ENCODE measurements at places on chromosomes 5 and 9. TPM values are rescaled to one million over a fixed set of nuclear protein-coding genes. Genes with fewer than 3 reads are reported as not detected.

The CCL27 gene
- not detected for total RNA-seq

The ELOVL7 gene
- not detected for total RNA-seq

- DNase-seq, result peak; percentile 69
Observed at GRCh38 chr5:152532714-152533113, 127.6 kb upstream of the NMUR2 start.

- no peak for DNase-seq
Observed at GRCh38 chr5:9218358-9218757, 327.5 kb downstream of the SEMA5A start.

GRCh38 chr5:128615578-128615977 lies 77.5 kb upstream of the FBN2 start:
- DNase-seq, result no peak

DNA sequence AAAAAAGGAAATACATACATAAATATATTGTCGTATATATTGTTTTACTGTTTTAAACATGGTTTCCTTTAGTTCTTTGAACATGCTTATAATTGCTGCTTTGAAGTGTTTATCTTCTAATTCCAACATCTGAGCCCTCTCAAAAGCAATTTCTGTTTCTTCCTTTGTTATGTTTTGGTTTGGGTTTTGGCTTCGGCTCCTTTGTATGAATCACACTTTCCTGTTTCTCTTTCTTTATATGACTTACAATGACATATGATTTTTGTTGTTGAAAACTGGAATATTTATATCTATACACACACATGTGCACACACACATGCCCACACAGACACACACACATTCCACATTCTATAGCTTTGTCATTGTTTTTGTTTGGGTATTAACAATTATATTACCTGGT lies 1206.7 kb downstream of the CDH12 start:
- peak; percentile 1 for DNase-seq

GRCh38 chr5:149750596-149750995 lies 20.5 kb downstream of the PPARGC1B start:
- DNase-seq, result no peak
